Glomerular endothelial cell (primary cell): ENCODE measurements at places on chromosomes 4 and X. TPM values are rescaled to one million over a fixed set of nuclear protein-coding genes. Genes with fewer than 3 reads are reported as not detected.

SPOCK3 gene
- total RNA-seq: 2.0 and 3.5 TPM in 2 replicates

NAA11 gene
- not detected in 2 replicates for total RNA-seq

TCEAL5 gene
- total RNA-seq: not detected in 2 replicates

MAGEA12 gene
- not detected in 2 replicates for total RNA-seq

HTN1 gene
- total RNA-seq: not detected in 2 replicates

SLC10A4 gene
- 0.12 TPM in 1 of 2 replicates, not detected in the other for total RNA-seq

FAM47A gene
- total RNA-seq: not detected in 2 replicates

FAM9C gene
- not detected in 2 replicates for total RNA-seq

AIFM1 gene
- 16.4 and 16.9 TPM in 2 replicates for total RNA-seq

NHS gene
- total RNA-seq: 1.2 and 2.7 TPM in 2 replicates

SPANXN3 gene
- total RNA-seq: not detected in 2 replicates

PI4K2B gene
- 14.7 and 18.1 TPM in 2 replicates for total RNA-seq

CLNK gene
- total RNA-seq: under 0.01 TPM in 1 of 2 replicates, not detected in the other

CC2D2A gene
- 21.1 and 23.2 TPM in 2 replicates for total RNA-seq

F8A2 gene
- not detected in 2 replicates for total RNA-seq

RRH gene
- total RNA-seq: not detected in 2 replicates

TLR8 gene
- total RNA-seq: not detected in 2 replicates

TENT5D gene
- not detected in 2 replicates for total RNA-seq

SPANXD gene
- not detected in 2 replicates for total RNA-seq

AMTN gene
- total RNA-seq: not detected in 2 replicates

FGG gene
- not detected in 2 replicates for total RNA-seq

MAGEB2 gene
- not detected in 2 replicates for total RNA-seq

ALB gene
- total RNA-seq: not detected in 2 replicates

ARAF gene
- 30.1 and 41.3 TPM in 2 replicates for total RNA-seq

DKC1 gene
- 26.4 and 38.0 TPM in 2 replicates for total RNA-seq

CFP gene
- total RNA-seq: 1.9 TPM in 1 of 2 replicates, not detected in the other

MAGEA9B gene
- total RNA-seq: not detected in 2 replicates

WWC2 gene
- total RNA-seq: 24.1 and 32.0 TPM in 2 replicates

CTAG2 gene
- total RNA-seq: not detected in 2 replicates

AFF2 gene
- total RNA-seq: 0.06 and 0.24 TPM in 2 replicates

LRP2BP gene
- total RNA-seq: 0.24 and 0.35 TPM in 2 replicates

SLC10A6 gene
- not detected in 2 replicates for total RNA-seq

RELL1 gene
- 199 and 213 TPM in 2 replicates for total RNA-seq

C4orf54 gene
- 0.18 and 0.53 TPM in 2 replicates for total RNA-seq

EDA gene
- 0.10 and 0.53 TPM in 2 replicates for total RNA-seq

TCEAL3 gene
- total RNA-seq: 17.3 and 19.0 TPM in 2 replicates

RIPPLY1 gene
- not detected in 2 replicates for total RNA-seq

ASB9 gene
- total RNA-seq: 10.6 and 17.0 TPM in 2 replicates

JAKMIP1 gene
- total RNA-seq: not detected in 2 replicates

GSX2 gene
- total RNA-seq: not detected in 2 replicates

CLIC2 gene
- total RNA-seq: 2.2 and 4.0 TPM in 2 replicates

MAP3K15 gene
- total RNA-seq: not detected in 2 replicates

NHSL2 gene
- 35.8 and 36.9 TPM in 2 replicates for total RNA-seq
